ENCODE measurements at places on chromosomes 5 and 9. TPM values are rescaled to one million over a fixed set of nuclear protein-coding genes. Genes with fewer than 3 reads are reported as not detected.

Gene IFNA2
- not detected for total RNA-seq

Gene MSX2
- total RNA-seq, result 0.34 TPM

Gene MAMDC2
- total RNA-seq, result 6.5 TPM

Gene ELL2
- 67.5 TPM for total RNA-seq

Gene ACER2
- total RNA-seq, result 4.4 TPM

Measured in lung (tissue), 17 donors.